ENCODE measurements at places on chromosomes 2 and 18.

DNA sequence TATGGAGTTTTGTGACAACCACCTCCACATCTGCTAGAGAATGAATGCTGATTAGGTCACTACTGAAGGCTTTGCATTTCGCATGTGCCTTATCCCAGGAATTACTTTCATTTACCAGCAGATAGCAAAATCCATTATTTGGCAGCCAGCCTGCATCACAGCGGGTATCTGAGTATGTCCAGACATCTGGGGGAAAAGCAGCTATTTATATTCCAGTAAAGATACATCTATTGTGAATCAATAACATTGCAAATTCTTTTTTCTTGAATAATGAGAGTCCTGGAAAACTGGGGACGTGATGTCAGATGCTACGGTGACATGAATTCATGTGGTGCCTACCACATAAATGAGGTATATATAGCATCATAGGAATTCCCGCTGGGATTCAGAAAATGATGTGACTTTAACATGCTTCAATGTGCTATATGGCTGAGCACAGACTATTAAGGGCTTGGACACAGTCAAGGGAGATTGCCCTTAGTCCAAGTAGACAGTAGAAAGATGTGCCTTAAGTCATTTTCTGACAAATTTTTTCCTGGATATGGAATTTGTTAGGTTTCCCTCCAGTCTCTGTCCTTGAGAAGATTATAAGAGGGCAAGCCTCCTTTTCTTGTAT is 84.2 kb upstream of the CD302 start:
- no peak for DNase-seq

GRCh38 chr2:152161598-152161997 is 14.0 kb downstream of the STAM2 start:
- no peak for DNase-seq

DNA sequence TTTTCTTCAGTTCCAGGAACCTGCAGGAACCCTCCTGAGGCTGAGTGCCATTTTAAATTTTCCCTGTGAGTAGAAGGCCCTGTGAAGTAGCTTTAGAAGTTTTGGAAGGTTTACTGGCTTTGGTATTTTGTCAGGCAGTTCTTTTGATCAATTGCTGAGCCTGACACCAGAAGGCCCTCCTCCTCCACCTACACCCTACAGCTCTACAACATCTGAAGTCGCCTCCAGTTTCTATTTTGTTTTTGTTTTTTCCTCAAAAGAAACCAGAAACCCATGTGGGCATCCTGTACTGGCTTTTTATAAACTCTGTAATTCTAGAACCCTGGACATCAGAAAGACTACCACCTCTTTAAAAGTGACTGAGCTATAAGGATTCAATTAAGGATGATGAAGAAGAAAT is 153.7 kb downstream of the NRXN1 start:
- no peak for DNase-seq

- no peak for DNase-seq
Observed at GRCh38 chr2:112944971-112945370, 32.8 kb upstream of the IL36G start.

GRCh38 chr2:86487062-86487461 is 45.9 kb downstream of the KDM3A start:
- no peak for DNase-seq

DNA sequence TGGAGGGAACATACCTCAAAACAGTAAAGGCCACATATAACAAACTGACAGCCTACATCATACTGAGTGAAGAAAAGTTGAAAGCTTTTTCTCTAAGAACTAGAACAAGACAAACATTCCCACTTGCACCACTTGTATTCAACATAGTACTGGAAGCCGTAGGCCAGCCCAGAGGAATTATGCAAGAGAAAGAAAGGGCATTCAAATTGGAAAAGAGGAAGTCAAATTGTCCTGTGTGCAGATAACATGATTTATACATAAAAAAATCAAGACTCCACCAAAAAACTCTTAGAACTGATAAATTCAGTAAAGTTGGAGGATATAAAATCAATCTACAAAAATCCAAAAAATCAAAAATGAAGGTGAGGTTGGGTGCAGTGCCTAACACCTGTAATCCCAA is 8.0 kb upstream of the KDM3A start:
- DNase-seq, result no peak

DNA sequence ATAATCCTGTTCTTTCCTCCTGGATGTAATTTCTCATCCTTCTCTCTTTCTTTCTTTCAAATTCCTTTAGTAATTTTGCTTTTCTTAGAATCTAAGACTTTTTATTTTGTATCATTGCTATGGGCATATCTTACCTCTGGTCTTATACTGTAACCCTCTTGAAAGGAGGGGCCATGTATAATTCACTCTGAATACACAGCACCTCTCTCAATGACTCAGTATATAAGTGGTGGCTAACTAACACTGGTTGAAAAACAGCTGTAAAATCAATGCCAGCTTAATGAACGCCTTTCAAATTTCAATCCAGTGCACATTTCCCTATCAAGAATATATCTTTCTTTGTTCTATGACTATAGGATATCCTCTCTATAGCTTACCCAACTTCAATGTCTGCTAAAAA is 53.7 kb downstream of the CWC22 start:
- no peak for DNase-seq

- DNase-seq, result no peak
Observed at GRCh38 chr2:217742276-217742675, 260.5 kb downstream of the TNS1 start.

- no peak for DNase-seq
Observed at GRCh38 chr18:72419914-72420313, 124.2 kb downstream of the CBLN2 start.

DNA sequence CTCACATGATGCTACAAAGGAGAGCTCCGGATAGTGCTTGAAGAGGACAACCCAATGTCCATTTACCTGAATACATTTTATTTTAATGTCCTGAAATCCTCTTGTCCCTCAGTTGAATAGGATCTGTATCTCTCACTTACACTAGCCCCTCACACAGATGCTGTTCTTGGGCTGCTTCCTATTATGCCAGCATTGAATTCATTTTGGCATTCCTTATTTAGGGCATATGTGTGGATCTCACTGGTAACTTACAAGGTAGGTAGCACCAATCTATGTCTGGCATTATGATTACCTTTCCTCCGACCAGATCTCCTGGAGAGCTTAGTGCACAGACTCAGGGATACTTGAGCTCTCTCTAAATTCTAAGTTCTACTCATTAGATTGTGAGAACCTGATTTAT is 799.7 kb upstream of the FSHR start:
- no peak for DNase-seq

DNA sequence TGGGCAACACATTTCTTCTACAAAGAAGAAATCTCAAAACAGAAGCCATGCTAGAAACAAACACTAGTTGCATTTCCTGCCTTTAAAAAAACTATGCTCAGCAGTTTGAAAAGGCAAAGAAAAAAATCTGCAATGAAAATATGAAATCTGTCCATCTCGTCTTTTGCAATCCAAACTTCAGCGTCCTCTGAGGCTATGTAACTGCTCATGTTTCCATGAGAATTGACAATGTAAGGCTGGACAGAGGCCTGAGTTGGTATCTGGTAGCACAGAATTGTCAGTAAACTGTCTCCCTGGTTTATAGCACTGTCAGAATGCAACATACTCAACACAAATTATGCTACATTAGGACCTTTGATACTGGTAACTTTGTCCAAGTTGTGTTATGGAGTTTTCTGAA is 429.9 kb downstream of the ARHGAP15 start:
- DNase-seq, result no peak

- no peak for DNase-seq
Observed at GRCh38 chr2:154433010-154433409, 265.5 kb upstream of the KCNJ3 start.

DNA sequence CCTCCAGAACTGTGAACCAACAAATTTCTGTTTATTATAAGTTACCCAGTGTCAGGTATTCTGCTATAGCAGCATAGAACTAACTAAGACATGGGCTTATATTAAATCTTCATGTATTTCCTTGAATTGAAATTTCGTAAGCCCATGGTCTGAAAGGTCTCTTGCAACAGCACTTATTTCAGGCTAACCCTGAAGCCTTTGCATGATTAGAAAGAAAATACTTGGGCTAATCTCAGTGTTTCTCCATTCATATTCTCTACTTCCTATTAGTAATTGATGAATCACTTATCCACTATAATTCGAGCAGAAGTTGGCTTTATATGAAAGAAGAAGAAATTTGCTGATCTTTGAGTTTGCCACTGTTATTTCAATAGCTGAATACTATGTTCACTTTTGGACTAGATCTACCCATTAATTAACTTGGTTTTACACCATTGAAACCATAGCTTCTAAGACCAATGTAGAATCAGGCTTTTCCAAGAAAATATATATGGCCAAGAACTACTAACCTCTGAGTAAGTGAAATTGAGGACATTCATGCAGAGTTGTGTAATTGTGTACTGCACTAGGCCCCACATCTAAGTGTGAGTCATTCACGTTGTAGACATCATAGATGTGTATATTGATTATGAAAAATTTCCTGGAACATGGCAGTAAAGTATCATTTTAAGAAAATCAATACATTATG is 731.6 kb downstream of the SOCS6 start:
- DNase-seq, result no peak

DNA sequence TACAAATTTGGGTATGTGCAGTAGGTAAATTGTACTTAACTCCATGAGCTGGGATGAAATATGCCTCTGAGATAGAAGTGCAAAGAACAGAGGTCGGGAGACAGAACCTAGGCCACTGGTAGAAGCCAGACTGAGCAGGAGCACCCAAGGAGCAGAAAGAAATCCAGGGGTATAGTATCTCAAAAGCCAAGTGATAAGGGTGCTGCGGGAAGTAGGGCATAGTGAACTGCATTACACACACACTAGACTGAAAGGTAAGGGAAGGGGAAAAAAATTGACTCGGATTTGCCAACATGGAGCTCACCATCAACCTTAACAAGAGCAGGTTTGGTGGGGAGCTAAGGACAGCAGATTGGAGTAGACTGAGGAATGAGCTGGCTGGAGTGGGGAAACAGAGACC is 89.3 kb upstream of the TMEM247 start:
- no peak for DNase-seq

DNA sequence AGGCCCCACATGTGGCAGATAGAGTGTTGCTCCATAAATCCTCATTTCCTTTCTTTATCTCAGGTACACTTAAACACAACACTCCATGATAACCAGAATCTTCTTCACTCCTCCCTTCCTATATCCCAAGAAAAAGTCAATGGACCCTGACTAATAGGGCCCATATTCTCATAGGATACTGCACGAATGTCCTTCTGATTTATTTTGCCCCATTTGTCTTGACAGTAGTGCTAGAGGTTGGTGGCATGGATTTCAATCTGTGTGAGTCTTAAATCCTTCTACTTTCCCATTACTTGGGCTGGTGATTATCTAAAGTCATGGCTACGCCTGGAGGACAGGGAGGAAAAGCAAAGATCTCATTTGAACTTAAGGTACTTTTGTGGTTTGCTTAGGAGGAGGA is 156.0 kb downstream of the ACOXL start:
- DNase-seq, result peak; percentile 10

DNA sequence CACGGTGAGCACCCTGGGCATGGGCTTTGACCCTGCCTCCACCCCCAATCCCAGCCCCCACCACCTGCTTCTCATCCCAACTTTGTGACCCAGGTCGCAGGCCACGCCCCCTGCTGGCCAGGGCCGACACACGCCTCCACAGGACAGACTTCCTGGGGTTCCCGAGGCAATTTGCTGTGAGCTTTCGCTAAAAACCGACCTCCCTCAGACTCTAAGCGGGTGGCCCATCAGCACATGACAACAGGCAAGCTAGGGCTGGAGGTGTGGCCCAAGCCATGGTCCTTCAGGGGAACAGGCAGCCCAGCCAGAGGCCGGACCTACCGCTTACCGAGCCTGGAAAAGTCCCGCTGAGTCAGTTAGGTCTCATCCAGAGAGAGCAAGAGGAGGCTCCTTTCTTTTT is 31.9 kb downstream of the C1QL2 start:
- no peak for DNase-seq

GRCh38 chr2:241519669-241520068 is 11.3 kb upstream of the STK25 start:
- DNase-seq, result no peak

- DNase-seq, result no peak
Observed at GRCh38 chr2:205937211-205937610, 148.8 kb downstream of the INO80D start.

DNA sequence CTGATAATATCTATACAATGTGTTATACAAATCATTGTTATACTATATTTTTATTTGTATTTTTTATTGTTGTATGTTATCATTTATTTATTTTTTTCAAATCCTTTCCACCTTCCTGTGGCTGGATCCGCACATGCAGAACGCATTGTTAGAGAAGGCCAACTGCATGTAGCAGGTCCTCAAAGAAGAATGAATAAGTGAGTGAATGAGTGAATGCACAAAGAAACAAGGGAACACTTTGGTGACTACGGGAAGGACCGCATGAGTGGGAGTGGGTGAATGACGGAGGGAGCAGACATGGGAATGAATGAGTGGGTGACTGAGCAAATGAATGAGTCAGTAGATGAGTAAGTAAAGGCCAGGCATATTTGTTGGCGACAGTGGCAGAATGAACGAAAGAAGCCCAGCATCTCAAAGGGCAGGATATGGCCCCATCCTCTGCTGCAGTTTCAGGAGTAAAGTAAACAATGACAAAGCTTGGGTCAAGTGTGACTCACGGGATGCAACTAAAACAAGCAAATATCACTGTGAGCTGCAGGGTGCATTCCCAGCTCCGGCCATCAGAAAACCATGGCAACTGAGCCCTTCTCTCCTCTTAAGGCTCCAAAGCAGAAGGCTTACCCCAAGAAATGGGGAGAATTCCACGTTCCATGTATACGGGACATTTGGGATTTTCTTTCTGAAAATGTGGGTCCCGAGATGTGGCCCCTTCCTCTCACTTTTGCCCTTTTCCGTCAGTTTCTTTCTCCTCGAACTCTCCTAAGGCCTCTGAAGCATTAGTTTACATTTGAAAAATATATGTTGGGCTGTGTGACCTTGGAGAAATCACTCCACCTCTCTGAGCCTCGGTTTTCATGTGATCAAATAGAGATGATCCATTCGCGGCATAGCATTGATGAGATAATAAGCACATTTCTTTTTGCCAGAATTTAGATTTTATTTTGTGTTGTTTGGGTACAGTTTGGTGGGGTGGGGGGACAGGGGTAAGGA is 24.5 kb downstream of the KCNF1 start:
- no peak for DNase-seq
